ENCODE measurements at places on chromosomes 12 and 14.

- DNase-seq: no peak
Measured at GRCh38 chr14:69483765-69484443, 624 bp upstream of the PLEKHD1 start.

- no peak for DNase-seq
Measured at GRCh38 chr14:31228533-31228932, 20.9 kb upstream of the HECTD1 start.

DNA sequence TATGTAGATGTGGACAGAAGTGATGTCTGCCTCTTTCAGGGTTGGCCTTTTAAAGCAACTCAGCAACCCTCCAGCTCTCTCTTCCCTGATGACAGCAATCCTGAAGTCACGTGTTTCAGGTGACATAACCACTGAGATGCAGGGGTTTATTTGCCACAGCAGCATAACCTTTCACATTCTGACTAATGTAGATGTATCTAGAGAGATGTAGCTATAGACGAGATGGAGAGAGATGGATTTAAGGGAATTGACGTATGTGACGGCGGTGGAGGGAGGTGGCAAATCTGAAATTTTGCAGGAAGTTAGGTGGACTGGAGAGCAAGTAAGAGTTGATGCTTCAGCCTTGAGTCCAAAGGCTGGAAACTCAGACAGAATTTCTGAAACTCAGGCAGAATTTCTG lies 126.0 kb downstream of the ZFP36L1 start:
- no peak for DNase-seq

- DNase-seq: no peak
Measured at GRCh38 chr14:23663127-23663526, 27.0 kb downstream of the DHRS2 start.

DNA sequence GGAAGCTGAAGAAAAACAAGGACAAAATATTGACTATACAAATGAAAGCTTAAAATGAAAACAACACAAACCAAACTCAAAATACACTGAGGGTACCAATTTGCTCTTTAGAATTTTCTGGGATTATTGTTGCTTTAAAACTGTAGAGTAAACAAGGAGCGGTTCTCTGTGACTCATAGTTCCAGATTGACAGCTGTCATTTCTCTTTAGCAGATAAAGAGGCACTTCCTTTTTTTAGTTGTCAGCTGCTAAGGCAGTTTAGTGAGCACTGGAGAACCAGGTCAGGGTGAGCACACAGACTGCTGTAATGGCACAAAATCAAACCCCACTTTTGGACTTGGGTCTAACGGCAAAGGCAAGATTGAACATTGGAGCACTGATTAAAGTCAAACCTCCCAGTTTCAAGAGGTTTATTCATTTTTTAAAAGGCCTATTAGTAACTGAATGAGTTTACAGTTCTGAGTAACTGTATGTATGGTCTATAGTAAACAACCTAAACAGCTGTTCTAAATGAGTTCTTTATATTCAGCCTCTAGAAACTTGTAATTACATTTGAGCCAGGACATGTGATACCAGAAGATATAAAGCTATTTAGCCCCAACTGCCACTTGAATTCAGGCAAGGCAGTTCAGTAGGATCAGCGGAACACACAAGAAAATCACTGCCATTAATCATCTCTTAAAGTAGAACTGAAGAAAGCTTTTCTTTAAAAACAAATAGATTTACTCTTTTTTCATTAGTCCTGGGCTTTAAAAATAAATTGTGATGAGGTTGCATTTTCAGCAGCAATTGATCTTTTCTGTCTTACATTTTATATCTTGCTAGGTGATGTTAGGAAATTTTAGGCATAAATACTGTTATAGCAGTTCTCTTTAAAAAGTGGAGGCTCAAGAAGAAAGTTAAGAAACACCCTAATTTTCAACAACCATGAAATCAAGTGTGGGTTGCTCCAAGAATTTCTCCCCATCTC lies 71.7 kb upstream of the PRICKLE1 start:
- no peak for DNase-seq

DNA sequence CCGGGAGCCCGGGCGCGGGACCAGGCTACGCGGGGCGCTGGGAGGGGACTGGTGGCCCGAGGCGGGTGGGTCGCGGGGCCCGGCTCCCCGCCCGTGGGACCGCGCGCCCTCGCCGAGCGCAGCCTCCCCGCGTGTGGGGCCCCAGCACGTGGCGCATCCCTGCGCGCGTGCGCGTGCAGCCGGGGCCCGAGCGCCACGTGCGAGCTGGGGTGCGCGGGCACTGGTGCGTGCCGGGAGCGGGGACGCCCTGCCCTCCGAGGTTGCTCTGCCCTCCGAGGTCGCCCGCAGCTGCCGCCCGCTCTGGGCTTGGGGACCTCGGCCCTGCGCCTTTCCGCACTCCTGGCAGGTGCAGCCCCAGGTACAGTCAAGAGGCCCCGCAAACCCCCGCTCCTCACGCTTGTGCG lies 365 bp upstream of the CCDC88C start:
- DNase-seq: no peak
